Activated CD4-positive, alpha-beta T cell treated with anti-CD3 and anti-CD28 coated beads for 36 hours (primary cell): ENCODE measurements at places on chromosomes 1 and 21.

- peak; percentile 26 for DNase-seq
These were observed 27.3 kb upstream of the BCAR3 start for GRCh38 chr1:93708734-93709481.

- DNase-seq, result no peak
These were observed 59.2 kb downstream of the SASS6 start for GRCh38 chr1:100073531-100073930.

GRCh38 chr1:214859647-214860046 is 222.9 kb upstream of the KCNK2 start:
- DNase-seq, result no peak

GRCh38 chr1:116880917-116881316 is 28.8 kb upstream of the PTGFRN start:
- DNase-seq, result no peak

DNA sequence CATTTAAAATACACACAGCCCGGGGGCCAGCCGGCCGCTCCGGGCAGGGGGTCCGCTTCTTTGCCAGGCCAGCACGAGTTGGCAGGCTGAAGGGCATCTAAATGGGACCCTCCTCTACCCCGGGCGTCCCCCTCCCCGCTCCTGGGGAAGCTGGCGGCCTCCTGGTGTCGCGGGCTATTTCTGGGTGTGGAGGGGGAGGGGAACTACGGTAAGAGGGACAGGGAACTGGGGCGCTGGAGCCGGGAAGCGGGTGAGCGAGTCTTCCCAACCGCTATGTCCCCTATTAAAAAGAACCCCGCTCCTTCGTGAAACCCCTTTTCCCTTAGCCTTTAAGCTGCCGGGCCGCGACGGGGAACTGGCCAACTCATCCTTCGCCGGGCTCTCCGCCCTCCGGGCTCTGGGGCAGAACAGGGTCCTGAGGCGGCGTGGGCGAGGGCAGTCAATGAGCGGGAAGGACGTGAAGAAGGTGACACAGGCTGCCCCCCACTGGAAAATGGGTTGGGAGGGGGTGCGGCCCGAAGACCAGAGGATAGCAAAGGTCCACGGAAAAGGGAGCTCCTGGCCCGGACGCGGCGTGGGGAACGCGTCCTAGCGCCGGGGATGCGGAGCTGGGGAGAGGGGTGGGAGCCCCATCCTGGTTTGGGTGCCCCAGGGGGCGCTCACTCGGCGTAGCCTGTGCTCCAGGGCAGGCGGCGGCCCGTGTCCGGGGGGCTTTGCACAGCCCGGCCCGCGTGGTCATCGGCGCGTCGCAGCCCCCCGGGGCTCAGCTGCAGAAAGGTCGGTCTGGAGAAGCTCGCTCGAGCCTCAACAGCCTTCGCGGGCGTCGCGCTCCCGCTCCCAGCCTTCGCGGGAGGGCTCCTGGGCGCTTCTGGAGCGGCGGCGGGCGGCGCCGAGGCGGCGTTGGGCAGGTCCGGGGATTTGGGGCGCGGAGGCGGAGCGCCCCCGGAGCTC is 544 bp downstream of the PPM1J start:
- DNase-seq, result peak; percentile 36

DNA sequence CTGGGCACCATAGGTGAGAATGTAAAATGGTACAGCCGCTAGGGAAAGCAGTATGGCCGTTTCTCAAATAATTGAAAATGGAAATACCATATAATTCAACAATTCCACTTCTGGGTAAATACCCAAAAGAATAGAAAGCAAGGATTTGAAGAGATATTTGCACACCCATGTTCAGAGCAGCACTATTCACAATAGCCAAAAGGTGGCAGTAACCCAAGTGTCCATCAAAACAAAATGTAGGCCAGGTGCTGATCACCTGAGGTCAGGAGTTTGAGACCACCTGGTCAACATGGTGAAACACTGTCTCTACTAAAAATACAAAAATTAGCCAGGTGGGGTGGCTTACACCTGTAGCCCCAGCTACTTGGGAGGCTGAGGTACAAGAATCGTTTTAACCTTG is 62.1 kb downstream of the OLIG1 start:
- DNase-seq, result no peak

DNA sequence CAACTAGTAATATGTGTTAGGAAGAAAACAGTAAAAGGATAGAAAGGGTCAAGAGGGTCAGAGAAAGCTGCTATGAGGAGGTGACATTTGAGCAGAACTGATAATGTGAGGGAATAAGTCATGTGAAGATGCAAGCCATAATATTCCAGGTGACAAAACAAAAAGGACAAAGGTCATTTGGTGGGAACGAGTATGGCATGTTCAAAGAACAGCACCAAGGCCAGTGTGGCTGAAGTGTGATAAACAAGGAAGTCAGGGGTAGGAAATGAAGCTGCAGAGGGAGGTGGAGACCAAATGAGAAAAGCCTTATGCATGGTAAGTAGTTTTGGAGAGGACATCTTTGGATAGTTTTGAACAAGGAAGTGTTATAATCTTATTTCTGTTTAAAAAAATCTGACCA is 46.7 kb downstream of the LPGAT1 start:
- DNase-seq, result no peak

- DNase-seq, result no peak
These were observed 9.8 kb downstream of the INKA2 start for GRCh38 chr1:111729271-111729921.

GRCh38 chr1:54284781-54285529 is 85.0 kb downstream of the MRPL37 start:
- peak; percentile 59 for DNase-seq

- DNase-seq, result no peak
These were observed 56.5 kb downstream of the LAMC2 start for GRCh38 chr1:183242556-183242955.

DNA sequence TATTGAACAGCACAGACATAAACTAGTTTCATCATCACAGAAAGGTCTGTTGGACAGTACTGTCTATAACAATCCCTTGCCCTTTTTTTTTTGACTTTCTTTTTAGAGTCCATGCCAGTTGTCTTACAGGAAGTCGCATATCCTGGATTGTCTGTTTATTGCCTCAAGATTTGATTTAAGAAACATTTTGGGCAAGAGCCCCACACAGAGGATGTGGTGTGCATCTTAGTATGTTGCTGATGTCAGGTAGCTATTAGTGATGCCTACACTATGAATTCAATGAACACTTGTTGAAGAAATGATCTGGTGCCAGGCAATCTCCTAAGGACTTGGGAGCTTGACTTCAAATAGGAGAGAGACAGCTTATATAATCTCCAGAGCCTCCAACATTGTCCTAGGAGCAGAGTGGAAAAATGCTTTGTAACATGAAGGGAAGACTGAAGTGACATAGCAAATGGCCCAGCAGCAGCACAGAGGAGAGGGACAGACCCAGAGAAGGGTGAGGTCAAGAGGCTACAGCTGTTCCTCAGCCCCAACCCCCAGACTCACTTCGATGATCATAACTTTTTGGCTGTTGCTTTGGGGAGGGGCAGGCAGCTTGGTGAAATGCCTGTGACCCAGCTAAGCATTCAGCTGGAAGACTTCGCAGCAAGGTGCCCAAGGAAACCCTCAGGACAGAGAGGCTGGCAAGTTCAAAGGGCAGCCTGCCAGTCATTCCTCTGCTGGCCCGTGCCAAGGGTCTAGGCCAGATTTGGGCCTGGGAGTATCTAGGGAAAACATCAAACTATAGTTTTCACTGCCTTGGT is 7.5 kb upstream of the RAB29 start:
- no peak for DNase-seq

GRCh38 chr1:33982419-33982818 is 118.5 kb downstream of the HMGB4 start:
- DNase-seq, result no peak

- DNase-seq, result no peak
These were observed 40.6 kb downstream of the NTNG1 start for GRCh38 chr1:107181253-107181969.

- DNase-seq, result no peak
These were observed 23.3 kb downstream of the OBSCN start for GRCh38 chr1:228231189-228231588.
